ENCODE measurements at places on chromosomes 7 and 10.

- DNase-seq: peak; percentile 45
These were observed 1.8 kb downstream of the SEMA3C start for GRCh38 chr7:80916770-80917741.

GRCh38 chr10:77421591-77421990 lies 216.0 kb downstream of the KCNMA1 start:
- no peak for DNase-seq

DNA sequence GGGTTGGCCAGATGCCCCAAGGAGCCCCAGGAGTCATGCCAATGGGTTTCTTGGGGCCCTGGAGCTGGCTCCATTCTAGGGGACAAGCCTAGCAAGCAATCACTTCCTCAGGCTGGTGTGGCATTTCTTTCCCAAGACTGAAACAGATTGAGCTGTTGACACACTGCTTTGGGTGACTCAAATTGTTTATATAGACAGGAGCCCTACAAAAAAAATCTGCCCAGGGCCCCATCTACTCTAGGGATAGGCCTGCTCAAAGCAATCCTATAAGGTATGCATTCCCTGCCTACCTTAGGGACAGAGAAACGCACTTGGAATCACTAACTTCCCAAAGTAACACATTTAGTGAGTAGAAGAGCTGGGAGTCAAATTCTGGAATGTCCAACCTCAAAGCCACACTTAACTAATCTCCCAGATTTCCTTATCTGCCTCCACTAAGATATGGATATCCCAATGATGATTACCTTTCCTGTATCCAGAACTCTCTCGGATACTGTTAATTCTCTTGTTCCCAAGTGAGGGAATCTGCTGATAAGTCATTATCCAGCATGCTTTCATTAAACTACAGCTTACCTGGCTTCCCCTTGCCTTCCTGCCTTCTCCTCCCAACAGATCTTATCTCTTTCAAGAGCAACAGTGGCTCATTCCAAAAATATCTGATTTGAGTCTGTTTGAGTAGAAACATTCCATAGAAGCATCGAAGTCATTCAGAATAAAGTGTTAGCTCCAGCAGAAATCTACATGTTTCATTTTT lies 3.1 kb downstream of the ABLIM1 start:
- no peak for DNase-seq

- DNase-seq: no peak
These were observed 209.9 kb downstream of the BBS9 start for GRCh38 chr7:33339074-33339790.

- DNase-seq: no peak
These were observed 85.0 kb upstream of the FAM180A start for GRCh38 chr7:135833642-135834041.

DNA sequence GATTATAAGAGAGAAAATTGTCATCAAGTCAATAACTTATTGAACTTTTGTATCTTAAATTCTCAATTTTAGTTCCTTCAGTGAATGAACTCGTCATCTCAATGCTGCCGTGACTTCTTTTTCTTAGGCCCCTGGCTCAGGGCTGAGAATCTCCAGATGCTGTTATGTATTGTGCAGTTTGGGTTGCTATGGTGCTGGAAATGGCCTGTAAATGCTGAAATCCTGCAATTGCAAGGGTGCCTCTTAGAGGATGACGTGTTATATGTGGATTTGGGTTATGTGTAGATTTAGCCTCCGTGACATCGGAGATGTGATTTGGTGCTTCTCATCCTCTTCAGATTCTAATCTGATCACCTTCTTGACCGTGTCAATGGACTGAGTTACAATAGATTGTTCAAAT lies 55.7 kb upstream of the ZRANB1 start:
- no peak for DNase-seq

DNA sequence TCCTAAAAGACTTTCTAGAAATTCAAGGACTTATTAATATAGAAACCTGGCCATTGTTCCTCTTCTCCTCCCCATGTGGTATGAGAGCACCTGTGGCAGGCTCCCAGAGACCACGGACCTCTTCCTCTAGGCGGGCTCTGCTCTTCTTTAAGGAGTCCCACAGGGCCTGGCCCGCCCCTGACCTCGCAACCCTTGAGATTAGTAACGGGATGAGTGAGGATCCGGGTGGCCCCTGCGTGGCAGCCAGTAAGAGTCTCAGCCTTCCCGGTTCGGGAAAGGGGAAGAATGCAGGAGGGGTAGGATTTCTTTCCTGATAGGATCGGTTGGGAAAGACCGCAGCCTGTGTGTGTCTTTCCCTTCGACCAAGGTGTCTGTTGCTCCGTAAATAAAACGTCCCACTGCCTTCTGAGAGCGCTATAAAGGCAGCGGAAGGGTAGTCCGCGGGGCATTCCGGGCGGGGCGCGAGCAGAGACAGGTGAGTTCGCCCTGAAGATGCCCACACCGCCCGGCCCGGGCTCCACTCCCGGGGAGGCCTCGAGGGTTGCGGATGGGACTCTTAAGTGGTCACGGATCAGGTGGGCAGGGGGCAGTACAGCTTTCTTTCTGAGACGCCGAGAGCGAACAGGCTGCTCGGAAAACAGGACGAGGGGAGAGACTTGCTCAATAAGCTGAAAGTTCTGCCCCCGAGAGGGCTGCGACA lies at the start of gene SLC26A4:
Gene SLC26A4, plus strand, starts transcription at position 448 of the 700 bp plus-strand sequence. CDS start 814 bp downstream, outside the sequence.
- no peak for DNase-seq

DNA sequence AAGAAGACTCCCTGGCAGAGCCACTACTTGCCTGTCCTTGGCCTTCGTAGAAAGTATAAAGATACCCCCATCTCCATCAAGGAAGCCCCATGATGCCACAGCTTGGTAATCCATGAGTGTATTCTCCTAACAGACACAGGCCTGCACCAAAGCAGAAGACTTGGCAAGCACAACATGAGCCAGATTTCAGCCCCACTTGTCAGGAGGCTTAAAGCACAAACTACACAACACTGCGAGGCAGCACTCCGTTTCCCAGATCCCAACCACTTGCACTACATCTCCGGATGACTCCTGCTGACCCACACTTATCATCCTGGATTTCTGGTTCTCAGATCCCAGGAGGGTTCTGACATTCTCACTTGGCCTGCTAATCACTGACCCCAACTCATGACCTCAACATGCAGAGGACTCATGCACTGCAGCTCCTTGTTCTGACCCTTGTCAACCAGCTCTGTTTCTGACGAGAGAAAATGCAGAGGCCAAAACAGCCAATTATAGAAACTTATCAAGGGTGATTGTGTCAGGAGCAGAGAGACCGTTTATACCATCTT lies 100.8 kb downstream of the RELN start:
- DNase-seq: no peak

DNA sequence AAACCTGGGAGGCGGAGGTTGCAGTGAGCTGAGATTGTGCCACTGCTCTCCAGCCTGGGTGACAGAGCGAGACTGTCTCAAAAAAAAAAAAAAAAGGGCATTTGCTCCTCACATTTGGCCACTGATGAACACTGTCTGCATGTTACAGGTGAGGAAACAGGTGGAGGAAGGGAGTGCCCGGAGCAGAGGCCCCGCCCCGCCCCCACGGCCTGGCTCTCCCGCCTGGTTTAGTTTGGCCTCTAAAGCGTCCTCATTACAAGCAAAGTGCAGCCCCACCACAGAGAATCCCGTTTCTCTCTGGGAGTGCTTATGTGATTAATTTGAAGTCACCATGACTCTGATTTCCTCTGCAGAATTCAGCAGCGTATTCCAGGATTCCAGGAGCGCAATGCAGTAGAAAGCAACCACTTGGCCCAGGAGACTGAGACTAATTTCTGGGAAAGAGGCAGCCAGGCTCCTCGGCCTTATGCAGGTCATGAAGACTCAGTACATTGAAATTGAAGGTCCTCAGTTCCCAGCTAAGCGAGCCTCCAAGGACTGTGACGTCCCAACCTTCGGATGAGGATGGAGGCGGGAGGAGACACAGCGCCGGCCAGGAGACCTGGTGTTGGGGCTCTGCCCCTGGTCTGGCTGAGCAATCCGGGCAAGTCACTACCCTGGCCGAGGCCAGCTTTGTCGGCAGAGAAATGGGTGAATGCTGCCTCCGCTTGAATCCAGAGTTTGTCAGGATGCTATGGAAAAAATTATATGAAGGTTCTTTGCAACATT lies 44.7 kb downstream of the RBM17 start:
- DNase-seq: no peak

GRCh38 chr10:131706952-131707351 lies 193.9 kb upstream of the PPP2R2D start:
- DNase-seq: no peak

GRCh38 chr7:80135309-80136104 lies 876 bp downstream of the GNAI1 start:
- DNase-seq: no peak

GRCh38 chr10:9253121-9253520 lies 1198.6 kb downstream of the GATA3 start:
- peak; percentile 4 for DNase-seq

- peak; percentile 41 for DNase-seq
These were observed 58.7 kb downstream of the INPP5F start for GRCh38 chr10:119784340-119785067.

DNA sequence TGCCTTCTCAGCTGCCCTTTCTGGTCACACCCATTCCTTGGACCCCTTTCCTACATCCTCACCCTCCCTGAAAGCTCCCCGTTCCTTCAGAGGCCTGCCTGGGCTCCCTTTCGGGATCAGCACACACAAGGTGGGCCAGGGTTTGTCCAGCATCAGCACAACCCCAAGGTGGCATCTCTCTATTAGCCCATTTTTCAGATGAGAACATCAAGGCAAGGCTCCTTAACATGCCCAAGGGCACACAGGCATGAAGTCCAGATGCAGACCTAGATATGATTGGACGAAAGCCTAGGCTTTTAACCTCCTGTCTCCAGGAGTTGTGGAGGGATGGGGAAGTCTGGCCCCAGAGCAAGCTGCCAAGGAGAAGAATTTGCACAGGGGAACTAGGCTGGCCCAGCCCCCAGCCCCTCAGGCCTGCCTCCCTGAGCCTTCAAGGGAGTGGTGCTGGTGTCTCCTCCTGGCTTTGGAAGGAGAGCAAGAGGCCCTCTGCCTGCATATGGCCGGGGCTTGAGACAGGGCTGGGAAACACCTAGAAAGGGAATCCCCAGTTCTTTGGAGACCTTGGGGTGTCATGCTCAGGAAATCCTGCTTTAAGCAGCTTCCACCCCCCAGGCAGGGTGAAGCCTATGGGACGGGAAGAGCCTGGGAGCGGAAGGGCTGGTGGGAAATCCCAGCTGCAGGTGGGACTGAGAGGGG lies 9.0 kb upstream of the VSIR start:
- DNase-seq: no peak

GRCh38 chr7:112154690-112155089 lies 51.5 kb downstream of the DOCK4 start:
- no peak for DNase-seq

DNA sequence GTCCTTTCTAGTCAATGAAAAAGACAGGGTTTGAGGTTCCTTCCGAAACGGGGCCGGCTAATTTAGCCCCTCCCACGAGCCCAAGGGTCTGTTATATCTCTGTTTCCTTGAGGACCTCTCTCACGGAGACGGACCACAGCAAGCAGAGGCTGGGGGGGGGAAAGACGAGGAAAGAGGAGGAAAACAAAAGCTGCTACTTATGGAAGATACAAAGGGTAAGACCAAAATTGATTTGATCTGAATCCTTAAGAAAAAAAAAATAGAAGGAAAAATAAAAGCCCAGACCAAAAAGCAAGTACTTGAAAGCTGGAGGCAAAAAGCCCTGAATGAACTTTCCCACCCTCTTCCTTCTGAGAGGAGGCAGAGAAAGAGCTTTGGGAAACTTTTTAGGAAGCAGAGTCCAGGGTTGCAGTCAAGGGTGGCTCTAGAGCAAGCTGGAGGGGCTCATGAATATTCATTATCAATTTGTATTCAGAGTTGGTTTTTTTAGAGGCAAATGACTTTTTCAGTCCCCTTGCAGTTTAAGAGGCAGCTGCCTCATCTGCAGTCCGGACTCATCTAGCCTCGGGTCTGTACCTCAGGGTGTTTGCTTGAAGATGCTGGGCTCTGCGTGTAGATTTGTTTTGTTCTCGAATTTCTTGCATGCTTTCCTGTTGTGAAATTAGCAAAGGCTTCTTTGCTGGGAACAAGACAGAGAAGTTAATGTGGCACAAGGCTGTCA lies at the start of gene ENTPD1:
Gene ENTPD1, plus strand, starts transcription at position 123 of the 721 bp plus-strand sequence. Its CDS starts 77 bp downstream, at position 200.
- no peak for DNase-seq

- DNase-seq: no peak
These were observed 25.1 kb upstream of the HERPUD2 start for GRCh38 chr7:35720032-35720431.

- DNase-seq: no peak
These were observed 21.9 kb upstream of the ACSL5 start for GRCh38 chr10:112352044-112352443.

GRCh38 chr7:138975343-138976104 lies 5.7 kb downstream of the KIAA1549 start:
- DNase-seq: no peak

DNA sequence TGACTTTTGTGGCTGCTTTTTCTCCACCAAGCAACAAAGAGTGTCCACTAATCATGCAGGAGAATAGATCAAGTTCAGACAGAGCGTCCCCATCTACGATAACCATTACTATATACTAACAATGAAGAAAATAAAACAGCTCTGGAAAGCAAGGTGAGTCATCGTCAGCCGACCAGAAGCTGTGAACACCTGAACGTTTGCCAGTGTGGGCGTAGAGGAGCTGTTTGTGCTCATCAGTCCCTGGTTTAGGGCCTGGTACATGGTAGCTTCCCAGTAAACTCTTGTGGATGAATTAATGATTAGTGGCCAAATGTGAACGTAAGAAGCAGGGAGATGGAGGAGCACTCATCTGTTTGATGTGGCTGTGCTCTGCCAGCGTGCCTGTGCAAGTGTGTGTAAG lies 180.7 kb downstream of the EVX1 start:
- no peak for DNase-seq

GRCh38 chr10:44857363-44858016 lies 53.6 kb upstream of the TMEM72 start:
- DNase-seq: peak; percentile 63

DNA sequence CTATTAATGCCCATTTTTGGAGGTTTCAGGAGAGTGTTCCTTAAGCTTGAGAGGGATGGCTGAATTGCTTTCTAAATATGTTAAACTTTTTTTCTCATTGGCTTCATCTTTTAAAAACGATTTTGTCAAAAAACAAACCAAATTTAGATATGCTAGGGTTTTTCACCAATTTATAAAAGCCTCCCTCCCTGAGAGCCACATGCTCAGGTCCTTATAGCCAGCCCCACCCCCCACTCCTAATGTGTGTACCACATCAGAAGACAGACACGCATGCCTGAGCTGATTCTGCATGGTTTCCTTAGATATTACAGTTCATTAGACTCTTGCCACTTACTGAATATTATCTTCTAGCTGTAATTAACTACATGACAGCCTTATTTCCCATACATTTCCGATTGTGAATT lies 2.0 kb downstream of the CUL1 start:
- DNase-seq: peak; percentile 74

DNA sequence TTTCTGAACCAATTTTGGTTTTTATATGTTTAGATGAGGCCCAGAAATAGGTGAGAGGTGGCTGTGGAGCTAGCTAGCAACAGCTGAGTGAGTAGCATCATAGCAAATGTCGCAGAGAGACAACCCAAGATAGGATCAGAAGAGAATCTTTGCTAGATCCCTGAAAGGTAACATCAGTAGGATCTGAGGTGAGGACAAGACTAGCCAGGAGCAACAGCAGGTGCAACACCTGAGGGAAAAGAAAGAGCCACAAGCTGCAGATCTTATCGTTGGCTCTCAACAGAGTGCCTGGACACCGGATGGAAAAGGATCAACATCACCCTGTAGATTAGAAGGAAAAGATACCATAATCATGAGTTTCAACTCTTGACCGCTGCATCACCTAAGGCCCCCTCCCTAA lies 4.4 kb downstream of the ST8SIA6 start:
- DNase-seq: no peak

Measured in hematopoietic multipotent progenitor cell treated with erythropoietin and hydrocortisone succinate and interleukin-3 and kit ligand, for 8 days (in vitro differentiated cells).